ENCODE measurements at places on chromosomes 4 and X. TPM values are rescaled to one million over a fixed set of nuclear protein-coding genes. Genes with fewer than 3 reads are reported as not detected.

The NFXL1 gene
- total RNA-seq, result 7.3 TPM

The SERPINA7 gene
- not detected for total RNA-seq

The MTMR8 gene
- 0.32 TPM for total RNA-seq

The WDR17 gene
- 1.4 TPM for total RNA-seq

The CLNK gene
- not detected for total RNA-seq

The DTHD1 gene
- not detected for total RNA-seq

The GLRA2 gene
- not detected for total RNA-seq

The CCNQ gene
- 31.1 TPM for total RNA-seq

The NPY1R gene
- not detected for total RNA-seq

The RGN gene
- 2.4 TPM for total RNA-seq

The SPANXN4 gene
- not detected for total RNA-seq

The FGF5 gene
- total RNA-seq, result 2.7 TPM

The ATP8A1 gene
- 2.2 TPM for total RNA-seq

The CXCL1 gene
- 1.5 TPM for total RNA-seq

The USP51 gene
- 1.9 TPM for total RNA-seq

The LINC00632 gene
- 2.4 TPM for total RNA-seq

The ADH1A gene
- total RNA-seq, result 0.16 TPM

The XAGE1A gene
- total RNA-seq, result not detected

Data from bronchial smooth muscle cell (primary cell).